Activated CD8-positive, alpha-beta T cell treated with anti-CD3 and anti-CD28 coated beads for 36 hours (primary cell): ENCODE measurements at places on chromosomes 6 and 20. TPM values are rescaled to one million over a fixed set of nuclear protein-coding genes. Genes with fewer than 3 reads are reported as not detected.

The COQ3 gene
- total RNA-seq = 20.8 TPM

The HLA-DQB2 gene
- total RNA-seq = 0.60 TPM

GRCh38 chr6:125294925-125295324 lies 6.8 kb downstream of the HDDC2 start:
- DNase-seq = no peak

- DNase-seq = peak; percentile 93
These were observed 54.2 kb upstream of the HLA-A start for GRCh38 chr6:29887819-29888776.

- DNase-seq = peak; percentile 25
These were observed 15.0 kb downstream of the OR2B3 start for GRCh38 chr6:29071831-29072723.

DNA sequence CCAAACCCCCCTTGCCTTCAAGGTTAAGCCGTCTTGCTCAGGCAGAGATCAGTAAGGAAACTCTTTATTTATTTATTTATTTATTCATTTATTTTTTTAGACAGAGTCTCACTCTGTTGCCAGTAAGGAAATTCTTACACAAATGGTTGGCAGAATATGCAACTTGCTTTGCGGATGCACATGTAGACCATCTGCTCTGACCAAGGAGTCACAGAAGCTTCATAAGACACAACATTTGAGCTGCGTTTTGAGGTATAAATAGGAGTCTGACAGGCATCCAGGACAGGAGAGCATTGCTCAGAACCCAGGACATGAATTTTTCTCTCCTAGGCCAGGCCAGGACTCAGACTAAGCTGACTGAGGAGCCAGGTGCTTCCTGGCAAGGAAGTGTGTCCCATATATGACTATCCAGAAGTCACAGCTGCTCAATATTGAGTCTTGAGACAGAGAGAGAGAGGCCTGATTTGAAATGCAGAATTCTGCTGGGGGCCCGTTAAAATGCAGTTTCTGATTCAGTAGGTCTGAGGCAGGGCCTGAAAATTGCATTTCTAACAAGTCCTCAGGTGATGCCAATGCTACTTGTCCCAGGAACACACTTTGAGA lies 43.9 kb downstream of the HLA-A start:
- no peak for DNase-seq

DNA sequence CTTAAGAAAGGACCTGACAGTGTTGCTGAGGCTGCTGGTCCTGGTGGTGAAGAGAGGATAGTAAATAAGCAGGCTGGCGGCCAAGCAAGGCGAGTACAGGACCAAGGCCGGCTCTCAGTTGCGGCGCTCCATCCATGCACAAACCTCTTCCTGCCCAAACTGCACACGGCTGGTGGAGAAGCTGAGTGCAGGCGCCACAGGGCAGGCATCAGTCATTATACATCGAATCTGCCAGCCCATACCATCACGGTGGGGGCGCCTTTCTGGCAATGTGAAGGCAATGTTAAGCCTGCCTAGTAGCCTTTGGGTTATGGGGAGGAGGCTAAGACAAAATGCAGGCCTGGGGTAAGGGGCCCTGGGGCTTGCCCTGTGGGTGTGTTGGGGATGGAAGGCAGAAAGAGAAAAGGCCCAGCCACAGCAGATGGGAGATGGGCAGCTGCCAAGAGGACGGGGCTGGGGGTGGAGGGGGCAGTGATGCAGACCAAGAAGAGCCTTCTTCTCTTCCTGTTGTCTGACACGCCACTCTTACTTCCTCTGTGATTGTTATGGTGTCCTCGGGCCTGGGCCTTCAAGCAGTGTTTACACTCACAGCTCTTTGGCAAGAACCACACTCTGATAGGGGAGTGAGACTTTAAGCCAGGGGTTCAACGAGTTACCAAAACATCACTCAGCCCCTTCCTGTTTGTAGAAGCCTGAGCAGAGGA lies 20.3 kb upstream of the KCNK16 start:
- no peak for DNase-seq

DNA sequence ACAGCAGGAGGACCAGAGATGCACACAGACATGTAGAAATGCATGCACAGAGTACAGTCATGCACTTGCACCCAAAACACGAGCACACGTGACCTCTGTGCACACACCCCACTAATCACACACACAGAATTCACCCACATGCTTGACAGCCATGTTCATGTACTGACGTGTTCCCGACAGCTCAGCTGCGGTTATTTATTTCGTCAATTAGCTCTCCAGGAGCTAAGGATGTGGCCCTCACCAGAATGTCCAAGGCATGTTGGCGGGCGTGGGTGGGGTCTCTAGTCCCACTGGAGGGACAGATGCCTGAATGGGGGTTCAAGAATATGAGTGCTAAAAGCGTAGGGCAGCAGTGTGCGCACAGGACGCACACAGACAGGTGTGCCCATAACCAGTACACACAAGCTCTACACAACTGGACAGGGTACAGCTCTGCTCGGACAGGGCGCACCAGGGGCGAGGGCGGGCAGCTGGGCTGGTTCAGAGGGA lies 571 bp upstream of the PRPF6 start:
- DNase-seq = peak; percentile 60

- no peak for DNase-seq
These were observed 59.3 kb downstream of the PRL start for GRCh38 chr6:22237526-22237925.

GRCh38 chr6:107616775-107617174 lies 126.9 kb downstream of the SOBP start:
- no peak for DNase-seq

GRCh38 chr6:109872968-109873545 lies 105.1 kb upstream of the GPR6 start:
- no peak for DNase-seq

- no peak for DNase-seq
These were observed 28.4 kb upstream of the NFATC2 start for GRCh38 chr20:51570739-51571459.

DNA sequence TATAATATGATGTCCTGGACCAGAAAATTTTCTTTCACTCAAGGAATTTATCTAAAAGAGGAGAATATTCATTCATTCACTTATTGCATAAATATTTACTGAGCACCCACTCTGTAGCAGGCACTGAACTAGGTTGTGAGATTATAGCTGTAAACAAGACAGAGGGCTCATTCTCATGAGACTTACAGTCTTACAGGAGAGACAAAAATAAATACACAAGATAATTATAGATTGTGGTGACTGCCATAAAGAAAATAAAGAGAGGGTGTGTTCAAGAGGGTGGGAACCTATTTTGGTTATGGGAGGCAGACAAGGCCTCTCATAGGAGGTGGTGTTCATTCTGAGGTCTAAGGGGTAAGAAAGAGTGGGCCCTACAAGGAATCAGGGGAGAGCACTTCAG lies 109.9 kb upstream of the SUPT3H start:
- DNase-seq = no peak

- DNase-seq = peak; percentile 56
These were observed 474 bp downstream of the RBM38 start for GRCh38 chr20:57391439-57392301.
